ENCODE measurements at places on chromosomes 1 and 21. TPM values are rescaled to one million over a fixed set of nuclear protein-coding genes. Genes with fewer than 3 reads are reported as not detected.

Gene RAD54L
- total RNA-seq, result 57.2 TPM

- H3K4me1 ChIP-seq, result peaks cover 24% of the 10 kb centered on the region
- H3K27ac ChIP-seq, result peak overlapping the region; percentile 29
- peaks cover 3% of the 10 kb centered on the region for H3K36me3 ChIP-seq
- no peak for DNase-seq
- no peaks in the 10 kb centered on the region for H3K27me3 ChIP-seq
These were observed 56.3 kb downstream of the POU2F1 start for GRCh38 chr1:167276969-167277368.

DNA sequence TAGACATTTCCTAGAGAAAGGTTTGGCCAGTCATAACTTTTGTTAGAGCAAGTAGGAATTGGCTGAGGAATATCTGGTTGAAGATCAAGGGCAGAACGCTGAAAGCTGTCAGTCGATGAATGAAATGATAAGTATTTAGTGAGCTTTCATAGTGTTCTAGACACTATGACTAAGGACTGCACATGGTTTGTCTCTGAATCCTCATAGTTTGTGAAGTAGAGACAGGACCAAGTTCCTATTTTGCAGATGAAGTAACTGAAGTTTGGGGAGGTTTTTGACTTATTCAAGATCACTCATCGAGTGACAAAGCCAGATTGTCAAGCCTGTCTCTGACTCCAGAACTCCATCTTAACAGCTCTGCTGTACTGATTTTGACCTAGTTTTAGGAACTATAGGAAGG lies 4.7 kb downstream of the ELOA start:
- H3K4me3 ChIP-seq, result no peak overlapping the region
- peaks cover 29% of the 10 kb centered on the region for H3K36me3 ChIP-seq
- H3K4me1 ChIP-seq, result peaks cover 46% of the 10 kb centered on the region
- no peaks in the 10 kb centered on the region for H3K27me3 ChIP-seq

- DNase-seq, result no peak
- H3K27me3 ChIP-seq, result peaks cover 6% of the 10 kb centered on the region
- no peak overlapping the region for H3K4me3 ChIP-seq
- H3K36me3 ChIP-seq, result no peaks in the 10 kb centered on the region
These were observed 22.9 kb downstream of the CDCP2 start for GRCh38 chr1:54129858-54130257.

DNA sequence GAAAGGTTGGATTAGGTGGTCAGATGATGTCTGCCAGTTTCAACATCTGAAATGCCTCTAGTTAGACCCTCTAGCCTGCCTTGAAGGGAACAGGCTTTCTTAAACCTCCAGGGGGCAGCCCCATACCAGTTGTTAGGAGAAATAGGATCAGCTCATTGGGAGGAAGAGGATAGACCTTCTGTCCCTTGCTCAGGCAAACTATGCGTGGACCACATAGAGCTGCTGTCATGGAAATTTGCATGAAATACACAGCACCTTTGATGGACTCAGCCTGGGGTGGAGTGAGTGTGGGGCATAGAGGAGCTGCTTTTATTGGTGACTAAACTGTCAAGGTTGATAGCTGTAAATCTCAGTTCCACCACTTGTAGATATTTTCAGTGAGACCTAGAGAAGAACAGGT lies 38.4 kb upstream of the SPAG17 start:
- no peaks in the 10 kb centered on the region for H3K36me3 ChIP-seq
- no peak overlapping the region for H3K4me3 ChIP-seq
- no peak overlapping the region for H3K27ac ChIP-seq

DNA sequence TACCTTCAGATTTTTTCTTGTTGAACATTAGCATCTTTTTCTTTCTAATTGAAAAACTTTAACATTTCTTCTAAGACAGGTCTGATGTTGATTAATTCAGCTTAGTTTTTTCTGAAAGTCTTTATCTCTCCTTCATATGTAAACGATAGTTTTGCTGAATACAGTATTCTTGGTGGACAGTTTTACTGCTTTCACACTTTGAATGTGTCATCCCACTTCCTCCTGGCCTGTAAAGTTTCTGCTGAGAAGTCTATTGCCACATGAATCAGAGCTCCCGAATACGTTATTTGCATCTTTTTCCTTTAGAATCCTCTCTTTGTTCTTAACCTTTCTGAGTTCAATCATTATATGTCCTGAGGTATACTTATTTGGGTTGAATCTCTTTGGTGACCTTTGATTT lies 344.2 kb downstream of the OLFM3 start:
- no peaks in the 10 kb centered on the region for H3K4me1 ChIP-seq
- H3K4me3 ChIP-seq, result no peak overlapping the region

- peaks cover 10% of the 10 kb centered on the region for H3K4me1 ChIP-seq
- H3K27me3 ChIP-seq, result peaks cover 3% of the 10 kb centered on the region
- DNase-seq, result peak; percentile 67
- peak overlapping the region; percentile 76 for H3K27ac ChIP-seq
- no peak overlapping the region for H3K4me3 ChIP-seq
These were observed 62.5 kb downstream of the WNT9A start for GRCh38 chr1:227885135-227885647.

- H3K36me3 ChIP-seq, result no peaks in the 10 kb centered on the region
- H3K4me1 ChIP-seq, result no peaks in the 10 kb centered on the region
- no peak overlapping the region for H3K27ac ChIP-seq
- H3K4me3 ChIP-seq, result no peak overlapping the region
- H3K27me3 ChIP-seq, result no peaks in the 10 kb centered on the region
These were observed 276.8 kb upstream of the PKN2 start for GRCh38 chr1:88407248-88407647.

Gene ELAVL4
- not detected for total RNA-seq

Gene ZBTB37
- total RNA-seq, result 13.3 TPM
